ENCODE measurements at places on chromosomes 7 and 10.

GRCh38 chr7:50268223-50268622 is 36.3 kb upstream of the IKZF1 start:
- no peak for DNase-seq

DNA sequence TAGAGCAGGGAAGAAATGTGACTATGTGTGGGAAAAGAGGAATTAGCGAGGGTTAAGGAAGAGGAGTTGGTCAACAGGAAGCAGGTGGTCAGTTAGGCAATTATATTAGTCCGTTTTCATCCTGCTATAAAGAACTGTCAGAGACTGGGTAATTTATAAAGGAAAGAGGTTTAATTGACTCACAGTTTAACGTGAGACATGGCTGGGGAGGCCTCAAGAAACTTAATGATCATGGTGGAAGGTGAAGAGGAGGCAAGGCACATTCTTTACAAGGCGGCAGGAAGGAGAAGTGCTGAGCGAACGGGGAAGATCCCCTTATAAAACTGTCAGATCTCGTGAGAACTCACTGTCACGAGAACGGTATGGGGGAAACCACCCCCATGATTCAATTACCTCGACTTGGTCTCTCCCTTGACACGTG is 35.0 kb downstream of the RAMP3 start:
- DNase-seq: no peak

GRCh38 chr10:90977162-90977854 is 56.4 kb upstream of the ANKRD1 start:
- DNase-seq: no peak

DNA sequence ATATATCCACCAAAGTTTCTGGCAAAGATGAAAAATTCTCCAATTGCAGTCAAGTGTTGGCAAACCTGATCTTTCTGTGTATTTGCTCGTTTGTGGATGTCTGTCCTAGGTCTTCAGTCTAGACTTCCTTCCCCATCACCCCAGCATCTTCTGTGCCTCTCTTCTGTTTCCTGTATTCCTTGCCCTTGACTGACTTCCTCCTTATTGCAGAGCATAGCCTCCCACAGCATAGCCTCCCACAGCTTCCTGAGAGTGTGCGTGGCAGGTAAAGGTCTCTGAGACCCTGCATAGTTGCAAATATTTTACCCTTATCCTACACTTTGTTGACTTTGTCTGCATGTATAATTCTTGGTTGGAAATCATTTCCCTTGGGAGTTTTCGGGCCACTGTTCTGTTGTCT is 18.4 kb downstream of the SLC18A2 start:
- DNase-seq: no peak

DNA sequence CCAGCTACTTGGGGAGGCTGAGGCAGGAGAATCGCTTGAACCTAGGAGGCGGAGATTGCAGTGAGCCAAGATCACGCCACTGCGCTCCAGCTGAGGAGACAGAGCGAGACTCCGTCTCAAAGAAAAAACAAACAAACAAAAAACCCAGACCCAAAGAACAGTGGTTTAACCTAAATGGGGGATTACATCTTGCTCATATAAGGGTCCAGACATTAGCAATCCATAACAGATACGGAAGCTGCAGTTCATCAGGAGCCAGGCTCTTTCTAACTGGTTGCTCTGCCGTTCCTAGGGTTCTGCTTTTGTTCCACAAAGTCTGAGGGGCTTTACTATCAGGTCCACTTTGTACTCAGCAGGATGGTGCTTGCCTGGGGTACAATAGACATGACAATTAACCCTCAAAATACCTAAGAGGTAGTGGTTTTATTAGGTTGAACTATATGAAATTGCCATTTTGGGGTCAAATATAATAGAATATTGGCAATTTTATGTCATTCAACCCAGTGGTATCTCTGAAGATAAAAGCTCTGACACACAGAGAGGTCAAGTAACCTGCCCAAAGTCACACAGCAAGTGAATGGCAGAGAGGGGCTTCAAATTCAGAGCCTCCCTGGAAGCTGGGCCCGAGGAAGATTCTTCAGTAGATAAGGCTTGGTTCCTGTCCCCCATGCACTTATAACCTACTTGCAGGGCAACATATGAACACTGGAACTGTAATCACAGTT is 21.3 kb downstream of the NYAP1 start:
- DNase-seq: no peak

GRCh38 chr7:64628721-64629120 is 37.2 kb upstream of the ZNF107 start:
- DNase-seq: no peak

- no peak for DNase-seq
These were observed 96.4 kb downstream of the PRKG1 start for GRCh38 chr10:51170518-51171245.

DNA sequence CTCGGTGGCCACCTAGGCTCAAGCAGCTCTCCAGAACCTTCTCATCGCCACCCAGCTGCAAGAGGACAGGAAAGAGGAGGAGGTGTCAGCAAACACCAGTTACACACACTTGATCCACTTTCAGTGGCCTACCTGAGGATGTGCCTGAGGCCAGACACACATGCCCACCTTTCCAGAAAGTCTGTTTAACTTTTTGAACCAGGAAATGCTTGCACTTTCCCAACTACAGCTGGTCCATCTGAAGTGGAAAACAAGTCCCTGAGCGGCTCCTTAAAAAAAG is 15.7 kb upstream of the CYREN start:
- no peak for DNase-seq

DNA sequence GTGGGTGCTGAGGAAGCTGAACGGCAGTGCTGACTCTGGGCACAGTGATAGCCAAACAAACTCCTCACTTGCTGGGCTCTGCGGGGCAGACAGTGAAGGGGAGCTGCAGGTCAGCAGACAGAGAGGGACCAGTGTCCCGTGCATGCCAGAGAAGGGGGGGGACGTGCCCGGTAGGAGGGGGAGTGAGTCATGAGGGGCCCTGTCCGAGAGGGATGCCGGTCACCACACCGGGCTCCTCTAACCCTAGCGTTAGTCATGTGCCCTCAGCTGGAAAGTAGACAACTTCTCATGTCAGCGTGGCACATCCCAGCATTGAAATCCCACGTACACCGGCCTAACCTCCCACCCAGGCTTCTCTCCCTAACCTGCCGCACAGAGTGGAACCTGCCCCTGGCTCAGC is 117.1 kb upstream of the DPP6 start:
- no peak for DNase-seq

GRCh38 chr10:125782616-125783015 is 7.0 kb upstream of the MMP21 start:
- DNase-seq: no peak

DNA sequence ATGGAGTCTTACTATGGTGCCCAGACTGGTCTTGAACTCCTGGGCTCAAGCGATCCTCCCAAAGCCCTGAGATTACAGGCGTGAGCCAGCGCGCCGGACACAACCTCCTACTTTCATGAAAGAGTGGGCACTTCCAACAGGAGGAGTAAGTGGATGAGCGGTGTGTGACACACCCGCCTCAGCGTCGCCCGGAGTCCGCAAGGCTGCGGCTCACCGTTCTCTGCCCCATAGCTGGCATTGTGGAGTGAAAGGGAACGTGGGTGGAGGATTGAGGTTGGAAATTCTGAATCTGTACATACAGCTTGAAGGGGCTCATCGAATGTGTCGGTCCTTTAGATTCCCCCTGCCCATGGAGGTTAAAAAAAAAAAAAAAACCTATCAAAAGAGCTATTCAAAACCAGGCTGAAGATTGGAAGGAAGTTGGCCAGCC is 524 bp upstream of the PRXL2A start:
- no peak for DNase-seq

DNA sequence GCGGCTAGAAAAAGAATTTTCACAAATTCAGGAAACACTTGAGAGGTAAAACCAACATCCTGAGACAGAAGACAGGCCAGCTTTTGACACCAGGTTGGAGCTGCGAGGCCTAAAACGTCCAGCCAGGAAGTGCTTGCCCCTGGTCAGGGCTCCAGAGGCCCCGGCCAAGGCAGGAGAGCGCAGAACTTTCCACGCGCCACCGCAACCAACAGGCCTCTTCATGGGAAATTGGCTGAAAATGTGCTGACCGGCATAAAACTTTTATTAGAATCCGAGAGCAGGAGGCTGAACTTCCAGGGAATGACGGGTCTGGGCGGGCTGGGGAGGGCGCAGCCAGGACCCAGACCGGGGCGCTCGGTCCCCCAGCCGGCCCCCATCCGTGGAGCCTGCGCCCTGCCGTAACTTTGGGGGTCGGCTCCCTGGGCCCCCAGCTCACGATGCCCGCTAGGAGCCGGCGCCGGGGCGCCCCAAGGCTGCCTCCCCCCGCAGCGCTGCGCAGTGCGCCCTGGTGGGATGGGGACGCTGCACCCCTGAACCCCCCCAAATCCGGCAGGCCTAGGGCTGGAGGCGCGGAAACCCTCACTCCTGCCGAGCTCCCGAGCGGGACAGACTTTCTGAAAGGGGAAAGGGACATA is 414.0 kb upstream of the MKI67 start:
- no peak for DNase-seq

GRCh38 chr10:86391236-86391840 is 24.7 kb upstream of the GRID1 start:
- DNase-seq: no peak

Data from NCI-H1930 (cell line).